Stimulated activated CD8-positive, alpha-beta memory T cell treated with anti-CD3 and anti-CD28 coated beads, Interleukin-15, amount 100 ng/mL, for 1 hour (primary cell): ENCODE measurements at places on chromosomes 12 and 14.

DNA sequence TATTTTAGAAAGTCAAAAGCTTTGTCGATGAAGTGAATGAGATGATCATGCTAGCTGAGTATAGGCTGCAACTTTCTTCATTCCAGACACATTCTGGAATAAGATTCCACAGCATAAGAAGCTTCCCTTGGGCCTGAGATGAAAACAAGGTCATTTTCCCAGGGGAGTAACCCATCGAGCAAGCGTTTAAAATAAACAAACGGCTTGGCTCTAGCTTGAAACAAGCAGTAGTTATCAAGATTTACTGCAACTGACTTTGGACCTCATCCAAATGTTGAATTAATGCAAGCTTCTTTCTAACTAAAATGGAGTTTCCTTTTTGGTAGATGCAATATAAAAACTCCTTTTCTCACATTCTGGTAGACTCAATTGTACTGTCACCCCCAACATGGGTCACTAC, 23.0 kb downstream of the KCNJ8 start:
- DNase-seq = no peak

GRCh38 chr12:3033539-3033867, 43.7 kb upstream of the TSPAN9 start:
- DNase-seq = no peak

DNA sequence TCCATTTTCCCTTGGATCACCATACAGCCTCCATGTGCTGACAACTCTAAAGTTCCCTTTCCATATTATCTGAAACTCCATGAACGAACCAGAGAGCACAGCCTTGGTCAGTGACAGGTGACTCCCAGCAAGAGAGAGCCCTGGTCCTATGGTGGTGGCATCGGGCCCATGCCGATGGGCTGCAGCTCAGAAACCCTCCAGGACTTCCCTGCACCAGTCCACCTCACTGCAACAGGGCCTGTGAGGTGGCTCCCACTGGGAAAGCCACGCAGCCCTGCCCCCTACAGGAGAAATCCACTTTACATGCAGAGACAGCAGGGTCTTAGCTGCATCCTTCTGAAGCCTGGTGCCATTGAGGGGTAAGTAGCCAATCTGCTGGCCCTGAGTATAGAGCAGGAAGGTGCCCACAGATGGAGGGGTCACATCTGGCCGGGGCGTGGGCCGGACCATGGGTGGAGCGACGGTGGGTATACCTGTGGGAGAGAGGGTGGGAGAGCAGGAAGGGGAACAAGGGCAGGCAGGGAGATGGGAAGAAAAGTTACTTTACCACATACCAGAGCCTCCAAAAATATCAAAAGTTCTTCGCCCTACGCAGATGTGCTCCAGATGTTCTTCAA, 24.7 kb downstream of the RTRAF start:
- DNase-seq = no peak

DNA sequence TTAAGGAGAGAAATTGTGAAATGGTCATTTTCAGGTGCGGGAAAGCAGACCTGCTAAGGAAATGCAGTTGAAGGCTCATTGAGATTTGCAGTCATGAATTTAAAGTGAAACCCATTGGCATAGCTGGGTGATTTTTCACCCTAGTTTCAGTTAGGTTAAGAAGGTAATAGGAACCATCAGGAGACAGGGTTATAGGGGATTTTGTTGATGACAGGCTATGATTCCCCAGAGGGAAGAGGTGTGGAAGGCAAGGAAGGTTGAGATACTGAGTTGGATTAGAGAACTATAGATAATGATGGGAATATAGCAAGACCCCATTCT, 22.7 kb upstream of the BMAL2 start:
- no peak for DNase-seq

GRCh38 chr14:102819176-102819628, 42.0 kb downstream of the TRAF3 start:
- no peak for DNase-seq
